ENCODE measurements at places on chromosomes 12 and 14. TPM values are rescaled to one million over a fixed set of nuclear protein-coding genes. Genes with fewer than 3 reads are reported as not detected.

Gene TEX52
- total RNA-seq: not detected

Gene TMEM132C
- total RNA-seq: not detected

Gene NEDD1
- 27.6 TPM for total RNA-seq

Gene ANKRD13A
- total RNA-seq: 26.6 TPM

Gene SERPINA3
- total RNA-seq: 36.9 TPM

Gene TEX22
- total RNA-seq: 0.09 TPM
